Ascending aorta (tissue), 2 donors: ENCODE measurements at places on chromosomes 11 and 22. TPM values are rescaled to one million over a fixed set of nuclear protein-coding genes. Genes with fewer than 3 reads are reported as not detected.

DNA sequence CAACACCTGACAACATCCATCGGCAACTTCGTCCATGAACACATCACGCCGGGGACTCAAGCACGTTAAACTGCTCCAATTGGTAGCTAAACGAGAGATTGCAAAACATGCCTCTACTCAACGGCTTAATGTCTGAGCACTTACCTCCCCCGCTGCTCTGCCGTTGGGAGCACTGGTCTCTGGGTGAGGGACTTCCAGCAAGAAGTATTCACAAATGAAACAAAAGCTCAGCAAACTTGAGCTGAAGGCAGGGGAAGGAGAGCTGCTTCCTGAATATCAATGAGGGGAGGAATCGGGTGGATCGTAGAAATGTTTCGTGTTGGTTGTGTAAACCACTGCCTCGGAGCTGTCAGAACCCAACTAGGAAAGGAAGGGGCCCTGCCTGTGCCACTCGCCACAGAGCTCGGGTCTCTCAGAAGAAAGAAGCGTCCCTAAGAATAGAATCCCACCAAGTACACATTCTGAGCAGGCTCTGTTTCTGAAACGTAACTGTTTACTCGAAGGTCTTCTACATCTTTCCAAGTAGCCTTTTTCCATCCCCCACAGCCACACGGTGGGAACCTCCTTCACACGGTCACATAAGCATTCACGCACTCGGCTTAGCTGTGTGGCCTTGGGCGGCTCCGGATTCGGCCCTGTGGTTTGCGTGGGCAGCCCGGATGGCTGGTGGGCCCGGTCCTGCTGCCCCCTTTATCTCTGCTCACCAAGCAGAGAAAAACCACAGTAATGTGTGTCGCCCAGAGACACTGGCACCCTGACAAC lies at the start of gene MLC1:
Gene MLC1 (minus strand): TSS at position 216 of the 762 bp plus-strand sequence. CDS start 524 bp downstream, outside the sequence.
- no peaks in the 10 kb centered on the region for H3K27me3 ChIP-seq
- no peaks in the 10 kb centered on the region for H3K36me3 ChIP-seq
- no peaks in the 10 kb centered on the region for H3K4me1 ChIP-seq
- no peak for DNase-seq
- H3K27ac ChIP-seq = no peak within 1 kb of the TSS
- no peak within 1 kb of the TSS for H3K4me3 ChIP-seq

- H3K36me3 ChIP-seq = no peaks in the 10 kb centered on the region
- no peaks in the 10 kb centered on the region for H3K4me1 ChIP-seq
- H3K4me3 ChIP-seq = no peak overlapping the region
- H3K27ac ChIP-seq = no peak overlapping the region
These were observed 70.5 kb downstream of the NARS2 start for GRCh38 chr11:78504181-78504580.

DNA sequence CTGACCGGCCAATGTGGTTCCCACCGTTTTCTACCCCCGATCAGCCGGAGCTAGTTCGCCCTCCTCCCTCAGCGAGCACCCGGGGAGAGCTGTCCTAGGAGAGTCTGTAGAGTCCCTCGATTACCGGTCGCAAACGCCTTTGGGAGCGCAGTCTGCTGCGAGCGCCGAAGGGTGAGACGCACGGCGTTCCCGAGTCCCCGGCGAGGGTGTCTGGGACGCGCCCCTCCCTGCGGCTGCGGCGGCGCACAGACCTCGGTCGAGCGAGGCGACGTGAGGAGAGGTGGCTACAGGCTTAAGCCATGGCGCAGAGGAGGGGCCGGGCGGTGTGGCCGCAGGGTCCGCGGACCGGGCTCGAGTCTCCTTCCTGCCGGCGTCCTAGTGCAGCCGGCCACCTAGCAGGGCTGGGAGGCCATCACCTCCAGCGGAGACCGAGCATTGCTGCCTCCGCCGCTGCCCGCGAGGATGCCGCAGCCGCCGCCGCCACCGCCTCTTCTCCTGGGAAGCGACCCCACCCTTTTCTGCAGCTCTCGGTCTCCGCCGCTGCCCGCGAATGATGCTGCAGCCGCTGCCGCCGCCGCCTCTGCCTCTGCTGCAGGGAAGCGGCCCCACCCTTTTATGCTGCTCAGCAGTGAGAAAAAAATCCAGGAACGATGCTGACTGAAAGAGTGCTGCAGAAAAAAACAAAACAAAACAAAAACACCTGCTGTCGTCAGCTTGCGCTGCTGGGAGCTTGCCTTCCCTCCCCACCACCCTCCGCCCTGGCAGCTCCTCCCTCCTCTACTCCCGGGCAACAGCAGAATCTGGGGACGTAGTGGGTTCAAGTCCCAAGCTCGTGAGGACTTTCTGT lies at the start of gene MAP6:
Gene MAP6 (minus strand): TSS at position 588 of the 847 bp plus-strand sequence. CDS start 669 bp downstream, outside the sequence.
- H3K4me3 ChIP-seq = peak within 1 kb of the TSS; percentile 74
- H3K27me3 ChIP-seq = no peaks in the 10 kb centered on the region
- H3K4me1 ChIP-seq = no peaks in the 10 kb centered on the region
- H3K27ac ChIP-seq = peak within 1 kb of the TSS; percentile 48
- no peaks in the 10 kb centered on the region for H3K36me3 ChIP-seq

GRCh38 chr11:56659755-56660154 lies 3.7 kb upstream of the OR5AR1 start:
- H3K4me3 ChIP-seq = no peak overlapping the region
- no peaks in the 10 kb centered on the region for H3K27me3 ChIP-seq
- no peaks in the 10 kb centered on the region for H3K4me1 ChIP-seq
- no peaks in the 10 kb centered on the region for H3K36me3 ChIP-seq
- H3K27ac ChIP-seq = no peak overlapping the region
- no peak for DNase-seq

GRCh38 chr11:74443071-74443864 lies 24.1 kb downstream of the KCNE3 start:
- peak overlapping the region; percentile 27 for H3K27ac ChIP-seq
- no peaks in the 10 kb centered on the region for H3K27me3 ChIP-seq
- DNase-seq = no peak

GRCh38 chr11:97364047-97364446 lies 974.2 kb downstream of the JRKL start:
- H3K4me3 ChIP-seq = no peak overlapping the region
- H3K27me3 ChIP-seq = no peaks in the 10 kb centered on the region
- peaks cover 3% of the 10 kb centered on the region for H3K4me1 ChIP-seq
- no peak for DNase-seq
- no peaks in the 10 kb centered on the region for H3K36me3 ChIP-seq

- no peaks in the 10 kb centered on the region for H3K27me3 ChIP-seq
- peaks cover 14% of the 10 kb centered on the region for H3K4me1 ChIP-seq
- H3K36me3 ChIP-seq = peaks cover 13% of the 10 kb centered on the region
- peak; percentile 65 for DNase-seq
- H3K27ac ChIP-seq = peak overlapping the region; percentile 100
These were observed 439 bp downstream of the YAP1 start for GRCh38 chr11:102110761-102111010.

Gene A4GALT
- total RNA-seq = 85.1 TPM

Gene OR8D4
- total RNA-seq = not detected

Gene ZNF74
- 28.9 TPM for total RNA-seq
